Stimulated activated memory B cell treated with anti-CD40 and anti-IgM and Interleukin-4, amounts not matched to agents 10 μg/mL and 1 μg/mL and 100 μg/mL, for 72 hours (primary cell): ENCODE measurements at places on chromosomes 7 and 10.
A peak's percentile ranks its signal among the peaks of the same experiment; 100 is the strongest.

- no peak for ATAC-seq
Measured at GRCh38 chr10:24341371-24341770, 132.4 kb downstream of the KIAA1217 start.

DNA sequence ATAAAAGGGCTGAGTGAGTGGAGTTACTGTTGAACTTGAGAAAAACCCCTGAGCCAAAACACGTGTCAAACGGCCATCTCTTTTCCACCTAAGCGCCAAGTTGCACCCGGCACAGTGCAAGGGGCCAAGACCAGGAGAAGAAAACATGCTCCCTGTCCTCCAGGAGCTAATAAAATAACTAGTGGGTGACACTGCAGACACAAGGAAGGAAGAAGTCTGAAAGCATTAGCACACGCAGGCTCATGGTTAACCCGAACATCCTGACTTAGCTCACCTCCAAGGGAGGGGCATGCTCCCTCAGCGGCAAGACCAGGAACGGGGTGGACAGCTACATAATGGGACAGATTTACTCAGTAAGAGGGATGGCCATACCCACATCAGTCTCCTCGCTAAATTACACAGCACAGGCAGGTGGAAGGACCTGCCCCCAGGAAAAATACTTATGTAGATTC is 65.0 kb downstream of the PIP4K2A start:
- peak; percentile 40 for ATAC-seq

GRCh38 chr7:36316319-36316718 is 73.3 kb upstream of the ANLN start:
- no peak for ATAC-seq

DNA sequence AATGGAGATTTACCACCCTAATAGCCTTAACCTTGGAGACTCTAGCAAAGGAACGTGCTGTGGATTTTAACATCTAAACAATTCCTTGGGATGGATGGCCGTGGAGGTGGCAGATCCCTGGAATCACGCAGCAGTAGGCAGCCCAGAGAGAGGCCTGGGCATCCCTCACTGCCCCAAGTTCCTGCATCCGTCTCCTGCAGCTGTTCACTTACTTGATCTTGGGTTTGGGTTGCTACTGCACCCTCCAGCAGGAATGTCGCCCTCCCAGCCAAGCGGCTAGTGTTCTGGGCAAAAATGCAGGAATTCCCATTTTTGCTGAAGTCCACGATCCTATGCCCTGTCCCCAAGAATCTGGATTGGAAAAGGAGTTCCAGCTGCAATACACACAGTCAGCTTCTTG is 166.7 kb upstream of the SH2B2 start:
- no peak for ATAC-seq

DNA sequence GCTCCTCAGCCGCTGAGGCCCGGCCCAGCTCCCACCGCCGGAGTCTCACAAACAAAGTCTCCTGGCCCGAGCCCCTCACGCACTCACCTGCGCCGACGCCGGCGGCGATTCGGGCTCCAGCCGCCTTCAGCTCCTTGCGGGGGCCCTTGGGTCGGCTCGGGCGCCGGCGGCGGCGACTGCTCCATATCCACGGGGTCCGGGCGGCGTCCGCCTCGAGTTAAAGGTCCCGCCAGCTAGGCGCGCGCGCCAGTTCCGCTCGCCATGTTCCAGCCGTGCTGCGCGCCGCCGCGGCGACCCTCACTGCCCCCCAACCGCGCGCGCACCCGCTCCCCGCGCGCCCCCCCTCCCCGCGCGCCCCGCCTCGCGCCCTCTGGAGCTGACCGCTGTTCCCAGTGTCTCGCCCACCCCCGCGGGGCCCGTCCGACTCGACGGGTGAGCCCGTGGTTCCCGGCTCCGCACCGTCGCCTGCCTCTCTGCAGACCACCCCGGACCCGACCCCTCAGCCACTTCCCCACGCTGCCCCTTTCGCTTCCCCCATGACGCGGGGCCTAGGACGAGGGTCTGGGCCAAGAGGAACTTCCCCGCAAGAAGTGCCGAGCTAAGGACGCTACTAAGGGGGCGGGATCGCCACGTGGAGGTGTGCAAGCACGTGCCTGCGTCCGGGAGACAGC is 396.1 kb downstream of the ZNF33B start:
- no peak for ATAC-seq

GRCh38 chr10:44949127-44949802 is 10.3 kb upstream of the RASSF4 start:
- no peak for ATAC-seq

GRCh38 chr10:113921561-113922370 is 67.3 kb downstream of the NHLRC2 start:
- ATAC-seq: no peak

DNA sequence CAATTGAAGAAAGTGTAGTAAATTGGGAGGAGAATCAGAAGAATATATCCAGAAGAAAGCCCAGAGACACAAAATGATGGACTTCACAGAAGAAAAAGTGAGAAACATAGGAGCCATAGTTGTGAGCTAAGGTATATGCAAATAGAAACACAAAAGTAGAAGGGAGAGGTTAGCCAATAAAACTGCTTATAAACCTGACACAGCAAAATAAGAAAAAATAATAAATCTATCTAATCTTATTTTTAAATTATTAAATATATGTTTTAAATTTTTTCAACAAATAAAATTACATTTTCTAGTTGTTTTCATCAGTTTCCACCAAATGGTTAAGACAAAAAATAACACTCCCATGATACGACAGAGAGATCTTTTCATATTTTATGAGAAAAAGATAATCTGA is 903.5 kb downstream of the DNAJB9 start:
- no peak for ATAC-seq

DNA sequence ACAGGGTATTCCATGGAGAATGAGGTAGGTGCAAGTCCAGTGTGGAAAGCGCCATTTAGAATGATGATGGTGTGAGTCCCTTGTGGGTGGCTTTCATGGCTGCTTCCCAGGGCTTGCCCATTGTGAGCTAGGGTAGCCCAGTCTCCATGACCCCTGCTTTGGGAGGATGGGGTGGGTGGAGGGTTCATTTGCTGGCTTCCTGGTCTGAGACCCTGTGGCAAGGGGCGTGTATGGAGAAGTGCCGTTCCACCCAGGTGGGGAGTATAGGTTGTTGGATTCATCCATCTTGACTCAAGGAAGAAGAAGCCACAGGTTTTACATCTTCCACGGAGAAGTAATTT is 27.7 kb downstream of the CCM2 start:
- ATAC-seq: peak; percentile 37

GRCh38 chr7:2651336-2651735 is 19.6 kb downstream of the TTYH3 start:
- peak; percentile 21 for ATAC-seq

GRCh38 chr7:108860615-108861014 is 290.9 kb downstream of the DNAJB9 start:
- ATAC-seq: no peak

- ATAC-seq: no peak
Measured at GRCh38 chr7:54188843-54189242, 353.3 kb upstream of the VSTM2A start.

DNA sequence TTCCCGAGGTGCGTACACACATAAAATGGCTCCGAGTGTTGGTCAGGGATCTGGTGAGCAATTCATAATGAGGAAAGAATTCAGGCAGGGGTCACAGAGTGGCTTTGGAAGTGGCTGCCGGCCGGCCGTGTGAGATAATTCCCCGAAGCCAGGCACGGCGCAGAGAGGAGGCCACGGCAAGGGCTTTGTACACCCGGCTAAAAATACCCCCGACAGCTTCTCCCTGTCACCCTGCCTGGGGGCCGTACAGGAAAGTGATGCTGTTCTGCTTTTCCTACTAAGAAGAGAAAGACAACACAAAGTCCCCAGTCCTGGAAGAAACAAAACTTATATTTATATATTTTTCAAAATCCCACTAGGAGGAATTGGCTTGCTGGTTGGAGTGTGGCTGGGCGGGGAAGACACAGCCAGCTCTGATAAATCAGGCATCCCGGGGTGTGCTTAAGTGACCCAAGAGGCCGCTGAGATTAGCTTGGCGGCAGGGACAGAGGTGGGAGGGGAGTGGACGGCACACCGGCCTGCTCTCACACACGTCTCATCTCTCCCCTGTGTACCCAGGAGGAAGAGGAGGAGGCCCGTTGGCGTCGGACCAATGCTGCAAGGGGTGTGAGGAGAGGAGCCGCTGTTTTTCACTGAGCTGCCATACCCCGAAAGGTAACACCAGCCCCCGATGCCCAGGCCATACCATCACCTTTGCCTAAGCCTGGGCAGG is 70.5 kb downstream of the ZMIZ1 start:
- ATAC-seq: no peak

DNA sequence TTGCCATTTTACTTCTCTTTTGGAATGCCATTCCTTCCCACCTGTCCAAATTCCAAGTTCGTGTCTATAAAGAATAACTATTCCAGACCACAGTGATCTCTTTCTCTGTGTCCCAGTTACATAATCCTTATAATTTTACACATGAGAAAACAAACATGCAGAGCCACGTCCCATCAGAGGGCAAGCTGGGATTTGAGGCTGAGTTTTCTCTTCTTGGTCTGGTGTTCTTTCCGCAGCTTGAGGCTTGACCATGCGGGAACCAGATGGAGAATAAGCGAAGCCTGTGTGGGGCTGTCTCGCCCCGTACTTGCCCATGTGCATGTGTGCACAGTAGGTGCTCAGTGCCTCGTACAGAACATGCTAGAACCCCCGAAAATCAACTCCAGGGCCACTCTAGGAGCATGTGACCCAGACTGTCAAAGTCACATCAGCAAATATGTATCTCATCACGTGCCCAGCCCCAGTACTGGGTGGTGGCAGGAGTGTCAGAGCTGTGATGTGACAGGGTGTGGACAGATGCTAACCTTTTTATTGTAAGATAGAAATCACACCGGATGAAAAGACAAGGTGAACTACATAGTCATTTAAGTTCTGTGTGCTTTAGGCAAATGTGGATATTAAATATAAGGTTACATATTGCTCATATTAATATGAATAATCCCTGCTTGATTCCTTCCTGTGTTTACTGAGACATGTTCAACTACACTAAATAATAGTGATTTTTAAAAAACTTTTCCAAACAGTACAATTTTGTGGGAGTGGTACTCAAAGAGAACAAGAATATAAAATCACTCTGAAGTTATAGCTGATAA is 3.2 kb downstream of the INSIG1 start:
- ATAC-seq: no peak

- no peak for ATAC-seq
Measured at GRCh38 chr7:17103984-17104383, 194.5 kb upstream of the AHR start.

DNA sequence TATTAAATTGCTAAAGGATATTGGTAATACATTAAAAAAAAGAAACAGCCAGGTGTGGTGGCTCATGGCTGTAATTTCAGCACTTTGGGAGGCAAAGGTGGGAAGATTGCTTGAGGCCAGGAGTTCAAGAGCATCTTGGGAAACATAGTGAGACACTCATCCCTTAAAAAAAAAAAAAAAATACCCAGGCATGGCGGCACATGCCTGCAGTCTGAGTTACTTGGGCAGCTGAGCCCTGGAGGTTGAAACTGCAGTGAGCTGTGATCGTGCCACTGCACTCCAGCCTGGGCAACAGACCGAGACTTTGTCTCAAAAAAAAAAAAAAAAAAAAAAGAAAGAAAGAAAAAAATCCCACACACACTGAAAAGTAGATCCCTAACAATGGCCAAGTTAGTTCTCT is 59.7 kb downstream of the MACC1 start:
- ATAC-seq: no peak

DNA sequence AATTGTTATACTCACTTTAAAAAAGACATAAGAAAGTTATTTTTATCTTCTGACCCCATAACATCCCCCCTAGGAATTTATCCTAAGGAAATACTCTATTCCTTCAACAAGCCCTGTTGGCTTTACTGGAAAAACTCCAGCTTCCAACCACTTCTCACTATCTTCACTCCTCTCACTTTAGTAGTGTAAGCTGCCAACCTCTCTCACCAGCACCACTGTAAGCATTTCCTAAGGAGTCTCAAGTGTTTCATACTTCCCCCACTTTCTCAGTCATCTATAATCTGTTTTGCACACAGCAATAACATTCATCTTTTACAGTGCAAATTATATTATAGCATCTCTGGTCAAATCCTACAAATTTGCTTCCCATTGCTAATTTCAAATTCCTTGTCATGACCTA is 45.8 kb downstream of the GPR85 start:
- no peak for ATAC-seq

GRCh38 chr10:102769375-102770107 is 25.8 kb downstream of the WBP1L start:
- ATAC-seq: no peak

DNA sequence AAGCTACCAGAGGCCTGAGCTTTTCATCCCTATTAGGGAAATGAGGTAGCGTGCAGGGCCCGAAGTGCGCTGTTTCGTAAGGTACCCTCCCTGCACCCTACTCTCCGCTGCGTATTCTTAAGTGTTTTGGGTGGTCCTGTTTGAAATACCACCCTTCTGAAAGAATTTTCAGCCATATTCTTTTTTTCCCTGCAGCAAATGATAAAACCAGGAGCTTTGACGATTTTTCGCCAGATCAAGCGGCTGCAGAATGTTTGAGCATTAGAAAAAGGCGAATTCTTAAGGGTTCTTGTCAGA is 1.2 kb downstream of the RSBN1L start:
- ATAC-seq: no peak

DNA sequence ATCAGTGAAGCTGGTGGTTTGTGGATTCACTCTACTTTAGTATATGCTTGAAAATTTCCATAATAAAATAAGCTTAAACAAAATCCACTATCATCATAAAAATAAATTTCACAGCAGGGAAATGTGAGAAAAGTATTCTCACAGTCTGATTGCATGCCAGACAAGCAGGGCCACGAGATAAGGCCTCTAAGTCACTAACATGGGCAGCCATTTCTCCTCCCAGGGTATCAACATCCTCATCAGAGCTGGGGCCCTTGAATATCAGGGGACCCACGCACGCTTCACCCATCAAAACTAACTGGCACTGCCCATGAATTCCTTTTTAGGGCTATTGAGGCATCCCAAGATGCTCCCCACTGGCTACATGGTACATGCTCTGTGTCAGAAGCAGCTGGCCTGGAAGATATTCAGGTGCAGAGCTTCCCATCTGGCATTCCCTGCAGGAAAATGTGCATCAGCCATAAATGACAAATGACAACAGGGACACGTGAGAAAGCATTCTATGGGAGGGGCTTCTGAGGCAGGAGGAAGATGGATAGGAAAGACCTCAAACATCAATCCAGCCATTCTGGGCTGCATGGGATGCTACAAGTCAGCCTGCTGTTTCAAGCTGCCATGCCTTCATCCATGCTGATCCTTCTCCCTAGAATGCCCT is 17.4 kb downstream of the CCDC6 start:
- no peak for ATAC-seq

GRCh38 chr10:74244097-74244685 is 93.2 kb downstream of the ADK start:
- no peak for ATAC-seq

- ATAC-seq: no peak
Measured at GRCh38 chr10:86225103-86225782, 141.4 kb downstream of the GRID1 start.
